ENCODE measurements at places on chromosomes 5 and 9. TPM values are rescaled to one million over a fixed set of nuclear protein-coding genes. Genes with fewer than 3 reads are reported as not detected.

GRCh38 chr9:30348904-30349303, 2035.5 kb upstream of the ACO1 start:
- H3K27ac ChIP-seq = no peak overlapping the region
- no peaks in the 10 kb centered on the region for H3K36me3 ChIP-seq

DNA sequence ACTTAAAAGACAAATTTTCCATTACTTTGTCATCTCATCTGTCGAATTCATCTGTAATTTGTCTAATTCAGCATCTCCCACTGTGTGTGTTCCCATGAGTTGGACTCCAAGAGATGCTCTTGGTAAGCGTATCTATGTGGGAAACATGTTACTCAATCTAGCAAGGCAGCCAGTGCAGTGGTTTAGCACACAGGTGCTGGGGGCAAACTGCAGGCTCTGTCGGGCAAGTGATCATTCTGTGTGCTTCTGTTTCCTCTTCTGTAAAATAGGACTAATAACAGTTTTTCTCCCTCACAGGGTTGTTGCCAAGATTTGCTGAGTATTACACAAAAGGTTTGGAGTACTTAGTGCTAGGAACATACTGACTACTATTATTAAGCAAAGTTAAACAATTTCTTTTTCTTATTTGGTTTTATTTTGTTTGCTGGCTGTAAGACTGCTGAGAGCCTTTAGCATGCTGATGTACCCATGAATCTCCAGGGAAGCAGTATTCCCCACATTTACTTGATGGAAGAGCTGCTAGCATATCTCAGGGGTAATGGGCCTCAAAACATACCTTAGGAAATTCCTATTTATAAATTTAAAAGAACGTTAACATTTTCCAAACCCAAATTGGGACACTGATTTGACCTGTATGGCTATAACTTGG, 709 bp upstream of the GAPT start:
- peaks cover 17% of the 10 kb centered on the region for H3K27me3 ChIP-seq
- no peaks in the 10 kb centered on the region for H3K4me1 ChIP-seq
- no peak overlapping the region for H3K27ac ChIP-seq

GRCh38 chr5:150286820-150287219, 2.8 kb downstream of the CAMK2A start:
- 0 out of 2 replicates have a peak, but pooled peaks cover 3% of the 10 kb centered on the region for H3K4me1 ChIP-seq
- H3K4me3 ChIP-seq = no peak overlapping the region
- no peaks in the 10 kb centered on the region for H3K36me3 ChIP-seq
- no peak overlapping the region for H3K27ac ChIP-seq

NIM1K gene
- 0.18 TPM for total RNA-seq

RNF180 gene
- total RNA-seq = 0.79 TPM

DNA sequence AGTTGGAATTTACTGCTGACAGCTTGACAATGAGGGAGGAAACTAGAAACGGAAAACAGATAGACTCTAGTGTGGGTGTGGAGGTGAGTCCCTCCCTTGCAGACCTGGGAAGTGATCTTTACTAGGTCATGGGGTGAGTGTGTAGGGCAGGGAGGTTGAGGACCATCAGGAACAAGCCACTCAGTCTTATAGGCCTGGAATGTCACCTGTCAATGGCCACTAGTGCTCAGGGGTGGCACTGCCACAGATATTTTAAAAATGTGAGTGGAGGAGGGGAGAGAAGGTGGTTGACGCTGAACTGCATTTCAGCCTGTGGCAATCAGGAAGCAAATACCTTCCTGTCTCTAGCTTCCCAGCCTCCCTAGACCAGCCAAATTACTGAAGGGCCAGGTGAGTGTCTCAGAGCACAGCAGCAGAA, 9.0 kb downstream of the OR2S2 start:
- peaks cover 20% of the 10 kb centered on the region for H3K4me1 ChIP-seq
- no peak for DNase-seq
- no peak overlapping the region for H3K4me3 ChIP-seq
- H3K27me3 ChIP-seq = no peaks in the 10 kb centered on the region

Data from SJSA1 (cell line).